ENCODE measurements at places on chromosomes 12 and 14.

DNA sequence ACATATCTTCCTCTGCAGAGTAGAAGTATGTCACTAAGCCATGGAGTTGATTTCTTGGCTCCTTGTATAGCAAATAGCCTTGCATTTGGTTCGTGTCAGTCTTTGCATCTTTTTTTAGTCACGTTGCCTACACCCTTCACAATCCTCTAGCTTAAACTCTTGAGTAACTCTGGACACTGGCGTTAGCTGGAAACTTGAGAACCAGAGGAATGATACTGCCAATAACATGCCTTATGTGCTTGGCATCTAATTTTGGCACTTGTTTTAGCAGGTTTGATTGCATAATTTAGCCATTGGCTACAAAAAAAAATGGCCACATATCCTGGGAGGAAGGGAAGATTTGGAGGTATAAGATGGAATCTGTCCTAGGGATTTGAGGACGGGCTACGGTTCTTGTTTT, 136.2 kb downstream of the ETV6 start:
- no peak for DNase-seq

GRCh38 chr12:94768398-94769046, 118.2 kb upstream of the TMCC3 start:
- no peak for DNase-seq

DNA sequence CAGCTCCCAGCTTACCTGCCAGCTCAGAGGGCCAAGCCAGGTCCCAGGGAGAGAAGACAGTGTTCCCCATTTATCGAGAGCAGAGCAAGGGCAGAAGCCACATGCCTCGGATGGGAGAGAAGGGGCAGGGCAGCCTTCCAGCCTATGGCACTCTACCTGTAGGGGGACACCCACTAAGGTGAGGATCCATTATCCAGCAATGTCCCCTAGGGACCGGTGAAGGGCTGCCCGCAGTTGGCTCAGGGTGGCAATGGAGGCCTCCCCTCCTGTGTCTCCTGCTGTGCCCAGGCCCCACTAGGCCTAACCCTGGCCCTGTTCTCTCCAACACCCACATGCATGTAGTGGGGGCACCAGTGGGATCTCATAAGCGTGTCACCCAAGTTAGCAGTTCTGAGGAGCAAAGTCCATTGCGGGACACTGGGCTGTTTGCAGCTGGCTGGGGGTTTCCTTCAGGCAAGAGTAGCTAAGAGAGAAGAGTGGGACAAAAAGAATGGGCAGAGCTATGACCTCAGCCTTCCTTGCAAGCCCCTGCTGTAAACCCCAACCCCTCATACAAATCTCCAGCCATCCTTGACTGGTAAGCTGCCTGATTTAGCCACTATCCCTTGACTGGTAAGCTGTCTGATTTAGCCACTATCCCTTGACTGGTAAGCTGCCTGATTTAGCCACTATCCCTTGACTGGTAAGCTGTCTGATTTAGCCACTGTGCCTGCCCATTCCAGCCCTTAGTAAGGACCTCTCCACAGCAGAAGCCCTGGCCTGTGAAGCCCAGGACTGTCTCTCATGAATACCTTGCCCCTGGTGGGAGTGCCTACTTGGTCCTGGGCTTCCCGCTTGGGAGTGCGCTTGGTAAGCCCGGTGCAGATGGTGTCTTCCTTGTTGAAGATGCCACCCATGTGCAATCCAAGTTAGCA, 5.2 kb upstream of the ASB2 start:
- DNase-seq: no peak

DNA sequence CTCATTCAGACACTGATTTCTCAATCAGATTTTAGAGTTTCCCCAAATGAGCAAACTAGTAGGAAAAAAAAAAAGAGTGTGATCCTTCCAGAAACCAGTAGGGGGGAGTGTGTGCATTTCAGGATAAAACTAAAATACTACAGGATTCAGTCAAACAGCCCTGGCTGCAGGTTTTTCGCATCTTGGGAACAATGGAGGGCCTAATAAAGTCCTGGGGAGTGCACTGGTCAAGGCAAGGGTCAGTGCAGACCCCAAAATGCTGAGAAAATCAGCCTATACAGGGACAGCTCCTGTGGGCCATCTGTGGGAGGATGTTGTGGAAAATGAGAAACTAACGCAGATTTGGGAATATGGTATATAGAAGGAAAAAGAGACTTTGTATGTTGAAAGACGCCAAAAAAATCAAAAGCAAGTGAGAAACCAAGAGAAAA, 22.2 kb upstream of the ABCD4 start:
- peak; percentile 82 for DNase-seq

DNA sequence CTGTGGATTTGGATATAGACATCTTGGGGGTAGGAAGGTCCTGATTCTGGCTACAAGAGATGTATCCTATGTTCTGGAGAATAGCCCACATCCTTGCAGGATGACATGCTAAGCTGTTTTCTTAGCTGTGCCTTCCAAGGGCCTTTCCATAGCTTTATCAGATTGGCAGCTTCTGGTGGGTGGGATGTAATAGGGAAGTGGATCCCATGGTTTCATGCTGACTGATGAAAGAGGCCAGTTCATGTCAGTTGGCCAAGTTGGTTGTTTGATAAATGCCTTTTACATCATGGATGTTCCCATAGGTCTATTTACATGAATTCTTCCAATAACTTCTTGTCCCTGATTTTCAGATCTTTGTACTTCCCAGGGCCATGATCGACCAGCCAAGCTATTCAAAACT, 169.1 kb upstream of the RMST start:
- DNase-seq: no peak

- DNase-seq: peak; percentile 39
These were observed 28.8 kb downstream of the SPRING1 start for GRCh38 chr12:116708826-116709756.

All from mesendoderm (in vitro differentiated cells).